ENCODE measurements at places on chromosomes 2 and 18. TPM values are rescaled to one million over a fixed set of nuclear protein-coding genes. Genes with fewer than 3 reads are reported as not detected.

RAD51AP2 gene
- total RNA-seq: 0.12 TPM

PRSS56 gene
- not detected for total RNA-seq

DNA sequence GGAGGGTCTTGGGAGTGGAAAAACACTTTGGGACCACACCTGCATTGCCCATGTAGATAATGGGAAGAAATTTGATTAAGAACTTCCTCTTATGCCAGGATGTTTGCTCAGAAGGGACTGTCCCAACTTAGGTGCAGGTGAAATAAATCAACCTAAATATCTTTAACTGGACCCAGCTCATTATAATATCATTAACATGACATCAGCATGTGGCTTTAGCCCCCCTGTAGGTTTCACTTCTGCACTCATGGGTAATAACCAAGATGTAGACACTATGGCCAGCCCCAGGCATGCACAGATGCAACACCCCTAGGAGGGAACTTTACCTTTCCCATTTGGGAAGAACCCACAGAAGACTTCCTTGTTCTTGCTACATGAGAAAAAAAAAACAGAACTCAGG is 227.4 kb upstream of the ZNF804A start:
- DNase-seq: no peak

GRCh38 chr18:13446024-13446423 is 227.5 kb downstream of the LDLRAD4 start:
- no peak for DNase-seq

DNA sequence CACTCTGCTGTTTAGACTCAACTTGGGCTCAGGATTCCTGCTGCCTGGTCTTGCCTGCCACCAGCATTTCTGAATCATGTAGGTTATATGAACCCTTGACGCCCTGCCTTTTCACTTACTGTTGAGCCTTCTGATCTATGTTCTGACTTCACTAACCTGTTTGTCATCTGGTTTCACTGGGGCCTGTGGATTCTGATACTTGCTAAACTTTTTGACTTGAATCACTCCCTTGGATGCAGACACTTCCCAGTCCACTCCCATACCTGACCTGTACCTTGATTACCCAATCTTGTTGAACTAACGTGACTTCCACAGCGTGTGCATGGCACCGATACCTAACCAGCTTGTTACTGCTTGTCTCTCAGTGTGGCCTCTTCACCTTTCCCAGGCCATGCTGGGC is 35.6 kb upstream of the SPAG16 start:
- no peak for DNase-seq

All from cardiac muscle cell (in vitro differentiated cells and primary cell).